ENCODE measurements at places on chromosomes 4 and X. TPM values are rescaled to one million over a fixed set of nuclear protein-coding genes. Genes with fewer than 3 reads are reported as not detected.

GRCh38 chrX:47068720-47069119 is 9.5 kb upstream of the RGN start:
- DNase-seq = no peak
- no peaks in the 10 kb centered on the region for H3K27me3 ChIP-seq
- H3K36me3 ChIP-seq = no peaks in the 10 kb centered on the region
- no peak overlapping the region for H3K4me3 ChIP-seq

DNA sequence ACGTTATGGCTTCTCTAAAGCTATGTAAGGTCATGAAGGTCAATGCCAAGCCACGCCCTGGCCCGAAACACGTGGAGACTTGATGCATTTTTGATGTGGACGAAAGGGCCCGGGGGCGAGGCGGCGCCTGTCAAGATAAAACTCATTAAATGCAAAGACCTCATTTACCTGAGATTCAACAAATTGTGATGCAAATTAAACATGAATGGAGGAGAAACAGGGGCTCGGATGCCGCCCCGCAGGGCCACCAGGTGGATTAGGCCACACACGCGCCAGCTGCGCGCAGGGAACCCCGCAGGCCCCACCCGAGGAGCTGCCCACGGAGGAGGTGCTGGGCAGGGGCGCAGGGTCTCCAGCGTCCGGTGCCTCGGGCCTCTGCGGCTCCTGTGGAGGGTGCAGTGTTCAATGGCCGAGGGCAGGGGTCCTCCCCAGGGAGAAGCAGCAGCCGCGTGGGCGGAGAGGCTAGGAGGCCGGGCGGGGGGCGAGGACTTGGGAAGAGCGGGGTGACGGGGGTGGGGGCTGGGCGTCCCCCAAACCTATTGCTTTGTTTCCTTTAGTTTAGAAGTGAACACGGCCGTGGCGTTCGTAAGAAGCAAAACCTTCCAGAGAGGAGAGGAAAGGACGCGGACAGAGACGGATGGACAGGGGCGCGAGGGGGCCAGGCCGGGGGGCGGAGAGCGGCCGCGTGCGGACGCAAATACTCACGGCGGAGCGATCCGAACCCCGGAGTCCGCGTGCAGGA is 40.4 kb downstream of the CPLX1 start:
- no peak for DNase-seq
- H3K4me3 ChIP-seq = peak overlapping the region; percentile 6
- H3K4me1 ChIP-seq = peaks cover 20% of the 10 kb centered on the region
- H3K27me3 ChIP-seq = peaks cover 25% of the 10 kb centered on the region

DNA sequence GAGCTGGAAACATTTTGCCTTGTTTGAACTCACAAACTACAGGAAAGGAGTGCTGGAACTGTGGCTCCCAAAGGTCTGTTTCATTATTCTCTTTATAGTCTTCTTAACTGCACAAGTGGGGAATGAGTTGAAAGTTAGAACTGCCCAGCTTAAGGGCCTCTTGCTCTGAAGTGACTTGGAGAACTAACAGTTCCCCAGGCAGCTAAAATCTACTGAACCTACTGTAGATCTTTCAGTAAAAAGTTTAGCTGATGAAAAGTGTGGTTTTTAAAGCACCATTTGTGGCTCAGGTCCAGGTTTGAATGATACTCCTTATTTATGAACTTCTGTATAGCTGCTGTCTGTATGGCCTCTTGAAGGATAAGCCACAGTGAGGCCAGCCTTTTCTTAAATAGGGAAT is 353.8 kb downstream of the MAPK10 start:
- H3K27me3 ChIP-seq = no peaks in the 10 kb centered on the region
- no peak for DNase-seq
- H3K36me3 ChIP-seq = no peaks in the 10 kb centered on the region
- H3K4me1 ChIP-seq = no peaks in the 10 kb centered on the region

DNA sequence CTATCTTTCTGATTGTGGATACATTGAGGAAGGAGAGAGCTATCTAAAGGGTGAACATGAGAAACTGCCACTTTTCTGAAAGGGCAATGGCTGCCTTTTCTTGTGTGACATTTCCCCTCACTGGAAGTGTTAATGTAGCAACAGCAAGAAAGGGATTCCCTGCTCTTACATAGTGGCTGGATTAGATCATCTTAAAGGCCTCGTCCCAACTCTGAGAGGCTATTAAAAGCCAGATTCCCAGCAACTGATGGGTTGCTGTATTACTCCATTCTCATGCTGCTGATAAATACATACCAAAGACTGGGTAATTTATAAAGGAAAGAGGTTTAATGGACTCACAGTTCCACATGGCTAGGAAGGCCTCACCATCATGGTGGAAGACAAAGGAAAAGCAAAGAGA is 33.7 kb upstream of the ADH7 start:
- no peak overlapping the region for H3K4me3 ChIP-seq
- no peaks in the 10 kb centered on the region for H3K4me1 ChIP-seq
- H3K36me3 ChIP-seq = no peaks in the 10 kb centered on the region
- no peak for DNase-seq
- H3K27me3 ChIP-seq = peaks cover 20% of the 10 kb centered on the region

- H3K27me3 ChIP-seq = peaks cover 33% of the 10 kb centered on the region
- H3K4me3 ChIP-seq = no peak overlapping the region
- no peaks in the 10 kb centered on the region for H3K36me3 ChIP-seq
- H3K27ac ChIP-seq = no peak overlapping the region
Observed at GRCh38 chr4:145954924-145955339, 16.3 kb upstream of the ZNF827 start.

- no peak overlapping the region for H3K4me3 ChIP-seq
- H3K4me1 ChIP-seq = no peaks in the 10 kb centered on the region
- H3K27me3 ChIP-seq = peaks cover 16% of the 10 kb centered on the region
Observed at GRCh38 chr4:147590249-147590920, 26.8 kb upstream of the TMEM184C start.

- H3K27ac ChIP-seq = no peak overlapping the region
- no peaks in the 10 kb centered on the region for H3K4me1 ChIP-seq
- no peaks in the 10 kb centered on the region for H3K36me3 ChIP-seq
- peaks cover 13% of the 10 kb centered on the region for H3K27me3 ChIP-seq
Observed at GRCh38 chrX:30533266-30533665, 44.3 kb downstream of the TASL start.

- DNase-seq = no peak
- H3K27me3 ChIP-seq = no peaks in the 10 kb centered on the region
- no peaks in the 10 kb centered on the region for H3K4me1 ChIP-seq
- no peak overlapping the region for H3K27ac ChIP-seq
- H3K4me3 ChIP-seq = no peak overlapping the region
Observed at GRCh38 chrX:138485767-138486166, 225.8 kb downstream of the FGF13 start.

DNA sequence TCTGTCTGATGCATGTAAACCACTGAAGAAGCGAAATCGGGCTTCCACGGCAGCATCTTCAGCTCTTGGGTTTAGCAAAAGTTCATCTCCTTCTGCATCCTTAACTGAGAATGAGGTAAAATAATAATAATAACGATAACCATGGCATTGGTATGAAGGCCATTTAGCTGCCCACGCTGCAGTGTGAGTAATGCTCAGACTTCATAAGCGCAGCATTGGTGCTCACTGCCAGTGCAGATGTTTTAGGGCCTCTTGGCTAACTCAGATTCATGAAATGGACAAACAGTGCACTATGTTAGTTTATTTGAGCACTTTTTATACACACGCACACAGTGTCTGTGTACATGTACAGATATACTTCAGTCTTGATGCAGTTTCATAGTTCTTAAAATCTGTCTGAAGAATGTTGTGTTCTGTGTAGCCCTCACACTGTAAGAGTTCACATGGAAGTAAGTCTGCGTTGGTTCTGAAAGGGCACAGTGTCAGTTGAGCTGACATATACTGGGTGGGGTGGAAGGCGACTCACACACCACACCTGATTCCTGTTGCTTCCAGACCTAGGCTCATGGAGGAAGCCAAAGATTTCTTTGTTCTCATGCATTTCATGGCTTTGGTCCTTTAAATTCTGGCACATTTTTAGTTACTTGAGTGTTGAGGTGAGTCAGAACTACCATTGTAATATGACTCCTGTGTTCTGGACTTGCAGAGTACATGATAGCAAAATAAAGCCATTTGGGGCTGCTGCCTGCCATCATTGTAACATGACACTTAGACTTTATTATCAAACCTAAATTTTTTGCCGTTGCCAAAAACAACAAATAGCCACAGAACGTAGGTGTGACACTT is 68.7 kb downstream of the NSD2 start:
- H3K27me3 ChIP-seq = no peaks in the 10 kb centered on the region
- DNase-seq = no peak
- no peaks in the 10 kb centered on the region for H3K4me1 ChIP-seq

DNA sequence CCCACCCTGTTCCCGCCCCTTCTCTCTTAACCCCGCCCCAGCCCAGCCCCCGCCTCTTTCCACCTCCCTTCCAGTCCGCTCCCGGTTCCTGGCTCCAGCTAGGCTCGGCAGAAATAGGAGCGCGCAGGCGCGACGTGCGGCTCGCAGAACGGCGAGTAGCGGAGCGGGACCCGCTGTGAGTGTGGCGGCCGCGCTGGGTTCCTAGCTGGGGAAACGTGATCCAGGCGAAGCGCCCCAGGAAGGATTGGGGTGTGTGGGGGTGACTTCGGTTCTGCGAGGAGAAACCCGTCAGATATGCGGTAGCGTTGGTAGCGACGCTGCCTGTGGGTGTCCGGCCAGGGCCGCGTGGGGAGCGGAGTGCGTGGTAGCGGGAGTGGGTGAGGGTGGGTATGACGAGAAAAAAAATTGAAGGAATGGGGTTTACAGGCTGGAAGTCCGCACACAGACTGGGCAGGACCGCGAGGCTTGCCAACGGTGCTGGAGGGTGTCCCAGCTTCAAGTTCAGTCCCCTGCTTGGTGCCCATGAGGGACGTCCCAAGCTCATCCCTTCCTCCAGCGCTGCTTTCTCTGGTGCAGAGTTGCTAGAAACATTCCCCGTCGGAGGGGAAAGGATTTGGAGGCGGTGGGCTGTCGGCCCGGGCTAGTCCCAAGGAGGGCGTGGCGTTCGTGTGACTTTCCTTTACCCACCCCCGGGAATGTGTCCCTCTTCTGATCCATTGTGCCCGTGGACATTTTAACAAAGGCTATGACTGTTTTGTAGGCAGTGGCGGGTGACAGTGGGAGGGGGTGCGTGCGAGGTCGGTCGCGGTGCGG is at the start of gene PRRG1:
TSS of gene PRRG1 (plus strand) at position 144 of the 813 bp plus-strand sequence. CDS start 56,886 bp downstream, outside the sequence.
- H3K4me1 ChIP-seq = no peaks in the 10 kb centered on the region
- H3K27me3 ChIP-seq = peaks cover 18% of the 10 kb centered on the region
- peak within 1 kb of the TSS; percentile 64 for H3K4me3 ChIP-seq
- no peak for DNase-seq

DNA sequence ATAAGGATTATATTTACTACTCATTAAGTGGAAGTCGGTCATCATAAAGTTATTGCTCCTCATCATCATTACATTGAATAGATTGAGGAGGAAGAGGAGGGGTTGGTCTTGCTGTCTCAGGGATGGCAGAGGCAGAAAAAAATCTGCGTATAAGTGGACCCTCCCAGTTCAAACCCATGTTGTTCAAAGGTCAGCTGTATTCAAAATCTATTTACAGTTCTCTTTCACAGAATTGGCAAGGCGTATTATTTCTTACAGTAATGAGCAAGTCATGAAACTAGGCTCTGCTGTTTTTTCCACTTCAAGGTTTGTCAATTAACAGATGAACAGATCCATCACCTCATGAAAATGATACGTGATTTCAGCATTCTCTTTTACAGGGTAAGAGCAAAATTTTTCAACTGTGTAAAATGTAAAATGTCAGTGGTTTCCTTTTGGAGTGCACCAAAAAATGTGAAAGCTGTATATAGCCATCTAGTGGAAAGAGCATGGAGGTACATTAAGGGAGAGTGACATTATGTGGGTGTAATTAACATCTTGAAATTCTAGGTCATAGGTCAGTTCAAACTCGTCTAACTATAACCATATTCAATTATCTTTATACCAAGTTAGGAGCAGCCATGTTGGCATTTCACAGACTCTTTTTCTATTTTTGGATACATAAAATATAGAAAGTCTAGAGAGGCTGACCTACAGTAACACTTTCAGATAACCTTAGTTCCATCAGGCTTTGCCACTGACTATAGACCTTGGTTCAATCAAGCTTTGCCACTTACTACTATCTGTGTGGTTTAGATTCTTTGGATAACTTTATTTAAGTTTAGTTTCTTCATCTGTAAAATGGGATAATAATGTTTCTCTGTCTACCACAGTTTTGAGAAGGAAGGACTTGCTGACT is 30.1 kb downstream of the NEIL3 start:
- H3K27ac ChIP-seq = no peak overlapping the region
- no peak for DNase-seq
- peaks cover 3% of the 10 kb centered on the region for H3K4me1 ChIP-seq
- H3K36me3 ChIP-seq = no peaks in the 10 kb centered on the region
- no peak overlapping the region for H3K4me3 ChIP-seq

DNA sequence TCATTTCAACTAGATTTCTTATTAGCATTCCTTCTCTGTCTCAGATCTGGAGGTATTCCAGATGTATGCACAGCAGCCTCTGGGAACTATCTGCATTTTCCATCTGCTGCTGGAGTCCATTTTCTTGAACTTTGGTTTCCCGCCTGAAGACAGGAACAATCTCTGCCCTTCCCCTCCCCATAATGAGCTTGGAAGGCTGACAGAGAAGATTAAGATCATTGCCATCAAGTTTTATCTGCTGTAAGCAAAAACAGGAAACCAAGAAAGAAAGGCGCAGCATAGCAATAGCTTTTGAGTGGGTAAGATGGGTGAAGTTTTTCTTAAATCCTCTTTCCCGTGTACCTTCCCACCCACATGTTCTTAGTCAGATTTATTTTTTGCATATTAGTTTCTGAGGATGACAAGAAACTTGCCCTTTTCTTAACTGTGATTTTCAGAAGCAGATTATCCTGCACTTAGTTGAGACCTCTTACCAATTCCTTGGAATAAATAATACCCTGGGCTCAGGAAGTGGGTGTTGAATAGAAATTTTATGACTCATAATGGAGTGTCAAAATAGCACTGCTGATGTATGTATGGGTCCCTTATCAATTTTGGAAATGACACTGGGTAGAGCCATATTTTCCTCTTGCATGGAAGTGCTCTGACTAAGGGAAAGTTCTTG is 78.3 kb downstream of the CT47B1 start:
- no peak for DNase-seq
- H3K27me3 ChIP-seq = peaks cover 30% of the 10 kb centered on the region
- H3K36me3 ChIP-seq = no peaks in the 10 kb centered on the region
- H3K4me3 ChIP-seq = no peak overlapping the region
- H3K27ac ChIP-seq = no peak overlapping the region
- no peaks in the 10 kb centered on the region for H3K4me1 ChIP-seq

ASB12 gene
- not detected for total RNA-seq

NR3C2 gene
- total RNA-seq = 1.5 TPM

KDR gene
- not detected for total RNA-seq

TLR6 gene
- 4.5 TPM for total RNA-seq

TEX11 gene
- total RNA-seq = not detected

GCNA gene
- 6.1 TPM for total RNA-seq
